Stomach (tissue), 19 donors: ENCODE measurements at places on chromosomes 2 and 18. TPM values are rescaled to one million over a fixed set of nuclear protein-coding genes. Genes with fewer than 3 reads are reported as not detected.

DES gene
- 2,913 TPM for total RNA-seq

DNA sequence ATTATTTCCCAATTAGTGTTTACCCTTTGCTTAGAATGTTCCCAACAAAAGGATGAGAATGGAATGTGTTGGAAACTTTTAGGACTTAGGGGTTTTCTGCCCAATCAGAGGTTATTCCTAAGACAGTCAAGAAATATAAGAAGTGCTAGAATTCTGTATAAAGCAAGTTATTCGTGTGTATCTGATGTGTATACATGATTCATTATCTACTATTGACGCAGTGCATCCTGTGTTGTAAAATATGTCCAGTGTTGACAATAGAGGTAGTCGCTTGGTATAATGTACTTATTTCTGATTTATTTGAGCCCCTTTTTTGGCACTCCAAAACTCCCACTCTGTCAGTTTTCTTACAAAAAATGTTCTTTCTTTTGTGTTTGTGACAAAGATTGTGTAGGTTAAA is 881 bp downstream of the PIKFYVE start:
- DNase-seq, result no peak

GRCh38 chr2:12797815-12798214 is 81.1 kb downstream of the TRIB2 start:
- DNase-seq, result no peak

CMPK2 gene
- total RNA-seq, result 2.9 TPM

DNA sequence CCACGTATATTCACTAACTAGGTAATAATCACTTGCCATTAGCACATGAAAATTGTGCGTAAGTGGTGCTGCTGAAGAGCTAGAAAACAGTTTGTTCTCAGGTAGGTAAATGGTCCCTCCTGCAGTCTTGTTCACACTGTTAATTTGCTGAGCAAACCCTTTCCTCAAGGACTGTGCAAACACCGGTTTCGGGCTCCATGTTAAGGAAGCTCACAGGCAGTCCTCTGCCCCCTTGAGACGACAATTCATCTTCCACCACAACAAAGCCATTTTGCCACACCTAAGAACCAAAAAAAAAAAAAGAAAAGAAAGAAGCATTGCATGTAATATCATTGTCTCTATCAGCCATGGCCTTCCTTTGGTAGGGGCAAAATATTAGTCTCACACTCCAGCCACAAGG is 193.9 kb downstream of the BCL11A start:
- no peak for DNase-seq

ALKAL2 gene
- 11.2 TPM for total RNA-seq

OR6B2 gene
- total RNA-seq, result not detected

DNA sequence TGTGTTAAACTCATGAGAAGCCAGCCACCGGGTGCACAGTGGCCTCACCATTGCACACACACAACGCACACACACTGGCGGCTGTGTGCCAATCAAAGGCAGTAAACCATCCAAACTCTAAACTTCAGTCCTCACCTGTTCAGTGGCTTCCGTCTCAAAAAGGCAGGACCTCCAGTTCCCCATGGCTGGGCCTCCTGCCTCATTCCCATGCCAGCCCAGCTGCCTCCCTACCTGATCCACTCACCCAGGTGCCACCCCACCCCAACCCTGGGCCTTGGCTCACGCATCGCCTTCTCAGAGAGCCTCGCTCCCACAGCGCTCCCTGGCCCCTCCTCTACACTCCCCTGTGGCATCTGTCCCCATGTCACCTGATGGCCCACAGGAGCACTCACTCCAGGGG is 190.9 kb downstream of the EIPR1 start:
- no peak for DNase-seq

- no peak for DNase-seq
These were observed 20.4 kb upstream of the CD226 start for GRCh38 chr18:69968039-69968438.

- no peak for DNase-seq
These were observed 81.1 kb upstream of the CD302 start for GRCh38 chr2:159879051-159879604.
